ENCODE measurements at places on chromosomes 7 and 10.

- DNase-seq, result no peak
These were observed 107.1 kb upstream of the GSDME start for GRCh38 chr7:24864214-24864817.

DNA sequence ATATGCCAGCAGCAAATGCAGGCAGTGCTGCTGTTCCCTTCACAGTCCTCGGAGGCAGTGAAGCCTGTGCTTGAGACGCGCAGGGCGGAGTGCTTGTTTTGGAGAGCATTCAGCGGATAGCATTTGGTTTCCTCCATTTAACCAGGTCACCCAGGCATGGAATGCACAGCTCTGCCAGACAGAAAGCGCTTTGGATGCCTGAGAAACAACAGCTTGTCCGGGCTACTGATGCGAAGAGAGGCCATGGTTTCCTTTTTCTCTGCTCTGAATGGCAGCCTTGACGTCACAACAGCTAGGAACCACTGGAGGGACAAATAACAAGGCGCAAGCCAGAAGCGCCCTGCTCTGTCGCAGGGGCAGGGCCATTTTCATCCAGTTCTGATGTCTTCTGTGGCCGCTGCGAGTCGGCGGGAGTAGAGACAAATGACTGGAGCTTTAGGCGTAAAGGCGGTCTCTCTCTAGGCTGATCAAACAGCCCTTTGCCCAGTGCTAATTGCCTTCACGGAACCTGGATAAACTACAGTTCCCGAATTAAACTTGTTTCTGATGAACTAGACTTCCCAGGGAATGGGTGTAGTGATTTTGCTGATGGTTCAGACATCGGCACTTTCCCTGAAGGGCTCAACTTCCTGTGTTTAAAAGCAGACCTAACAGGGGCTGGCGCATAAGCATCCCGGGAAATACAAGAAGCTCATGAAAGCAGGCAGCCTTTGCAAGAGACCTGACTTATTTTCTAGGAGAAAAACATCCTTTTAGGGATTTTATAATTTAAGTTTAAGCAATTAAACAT, 187.6 kb upstream of the KLF14 start:
- no peak for DNase-seq

DNA sequence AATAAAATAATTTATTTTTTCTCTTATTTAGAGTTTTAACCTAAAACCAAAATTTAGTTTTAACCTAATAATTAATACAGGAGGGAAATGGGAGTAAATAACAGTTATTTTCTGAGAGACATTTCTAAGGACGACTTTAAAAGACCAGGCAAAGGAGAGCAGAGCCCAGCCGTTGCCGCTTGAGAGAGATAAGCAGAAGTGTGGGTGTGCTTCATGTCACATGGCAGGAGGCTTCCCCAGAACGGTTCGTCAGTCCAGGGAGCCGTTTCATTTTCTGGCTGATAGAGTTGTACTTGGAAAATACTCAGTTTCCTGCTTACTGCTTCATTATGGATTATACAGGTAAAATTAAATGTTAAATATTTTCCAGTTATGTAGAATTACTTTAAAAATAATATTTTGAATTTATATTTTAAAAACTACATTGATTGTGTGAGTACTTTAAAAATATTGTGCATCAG, 61.4 kb downstream of the ST7 start:
- no peak for DNase-seq

GRCh38 chr10:1197384-1197783, 141.2 kb downstream of the WDR37 start:
- no peak for DNase-seq

GRCh38 chr7:105940109-105940508, 23.0 kb upstream of the CDHR3 start:
- no peak for DNase-seq

GRCh38 chr10:31319602-31320549, 860 bp downstream of the ZEB1 start:
- no peak for DNase-seq

DNA sequence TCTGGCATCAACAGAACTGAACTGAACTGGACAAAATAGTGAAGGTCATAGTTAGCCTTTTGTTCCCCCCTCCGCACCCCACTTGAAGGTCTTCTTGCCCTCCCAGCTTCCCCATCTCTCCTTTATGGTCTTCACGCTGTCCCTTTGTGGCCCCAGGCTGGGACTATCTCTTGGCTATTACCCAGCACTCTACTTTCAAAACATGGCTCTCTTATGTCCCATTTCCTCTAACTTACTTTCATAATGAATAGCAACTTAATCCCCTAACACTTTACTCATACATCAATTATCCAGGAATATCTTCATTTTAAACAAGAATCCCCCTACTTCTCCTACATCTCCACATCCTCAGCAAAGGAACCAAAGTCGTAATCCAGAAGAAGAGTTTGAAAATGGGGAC, 135.3 kb upstream of the ITGB1 start:
- DNase-seq, result no peak

DNA sequence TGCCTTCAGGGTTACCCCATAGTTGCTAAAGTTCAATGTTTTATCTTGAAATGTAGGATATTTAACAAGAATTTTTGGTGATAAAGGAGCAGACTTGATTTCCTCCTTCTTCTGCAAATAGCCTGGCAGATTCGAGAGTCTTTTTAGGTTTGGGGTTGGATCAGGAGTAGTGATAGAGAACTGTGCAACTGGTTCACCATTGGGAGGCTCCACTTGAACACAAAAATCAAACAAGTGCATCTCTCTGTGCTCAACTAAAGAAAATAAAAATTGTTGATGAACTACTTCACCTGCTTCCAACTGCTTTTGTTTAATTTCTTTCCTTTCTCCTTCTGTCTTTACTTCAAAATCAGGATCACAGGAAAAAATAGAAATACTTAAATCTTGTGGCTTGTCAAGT, 58.5 kb downstream of the MACC1 start:
- no peak for DNase-seq

GRCh38 chr7:101877882-101878591, 60.6 kb downstream of the CUX1 start:
- DNase-seq, result no peak

GRCh38 chr10:112203328-112204076, 19.9 kb upstream of the GPAM start:
- no peak for DNase-seq

DNA sequence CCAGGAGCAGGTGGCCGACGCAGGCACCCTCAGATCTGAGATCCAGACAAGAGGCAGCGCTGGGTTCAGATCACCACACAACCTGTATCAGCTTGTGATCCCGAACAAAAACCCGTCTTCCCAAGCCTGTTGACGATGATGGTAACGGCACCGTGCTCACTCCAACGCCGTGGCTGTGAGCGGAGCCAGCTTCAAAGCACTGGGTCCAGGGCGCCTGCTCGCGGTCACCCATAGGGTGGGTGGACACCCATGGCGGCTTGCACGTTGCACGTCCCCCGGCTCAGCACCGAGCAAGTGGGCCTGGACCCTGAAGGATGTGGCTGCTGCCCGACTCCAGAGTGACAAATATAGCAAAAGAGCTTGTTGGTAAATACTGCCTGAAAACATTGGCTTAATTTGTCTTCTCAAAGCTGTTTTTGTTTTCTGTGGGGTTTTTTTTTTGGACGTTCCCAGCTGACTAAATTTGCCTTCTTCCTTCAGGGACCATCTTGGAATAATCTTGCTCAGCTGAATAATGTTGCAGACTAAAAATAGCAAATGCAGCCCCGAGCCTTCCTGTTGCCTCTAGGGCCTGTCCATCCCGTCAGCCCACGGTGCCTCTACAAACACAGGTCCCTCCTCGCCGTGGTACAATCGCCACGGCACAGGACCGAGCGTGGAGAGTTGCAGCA, 41.0 kb downstream of the FOXK1 start:
- DNase-seq, result no peak

- no peak for DNase-seq
These were observed 21.3 kb downstream of the CPXM2 start for GRCh38 chr10:123870260-123870659.

DNA sequence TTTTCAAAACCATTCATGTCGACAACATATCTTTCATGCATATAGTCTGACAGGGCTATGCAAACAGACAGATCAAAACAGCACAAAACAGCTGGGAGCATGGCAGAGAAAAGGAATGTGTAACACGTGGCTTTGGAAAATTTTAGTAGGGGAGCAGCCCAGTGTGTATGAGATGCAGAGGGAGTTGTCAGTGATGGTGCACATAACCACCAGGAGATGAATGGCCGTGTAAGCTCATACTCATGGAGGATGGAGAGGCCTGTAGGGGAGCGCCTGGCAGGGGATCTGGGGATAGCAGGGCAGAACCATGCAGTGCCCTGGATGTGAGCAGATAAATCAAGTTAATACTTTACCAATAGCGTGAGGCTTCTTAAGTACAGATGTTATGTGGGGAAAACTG, 45.7 kb downstream of the RHOBTB1 start:
- no peak for DNase-seq

- DNase-seq, result no peak
These were observed 53.7 kb downstream of the ADCY1 start for GRCh38 chr7:45627691-45628456.

DNA sequence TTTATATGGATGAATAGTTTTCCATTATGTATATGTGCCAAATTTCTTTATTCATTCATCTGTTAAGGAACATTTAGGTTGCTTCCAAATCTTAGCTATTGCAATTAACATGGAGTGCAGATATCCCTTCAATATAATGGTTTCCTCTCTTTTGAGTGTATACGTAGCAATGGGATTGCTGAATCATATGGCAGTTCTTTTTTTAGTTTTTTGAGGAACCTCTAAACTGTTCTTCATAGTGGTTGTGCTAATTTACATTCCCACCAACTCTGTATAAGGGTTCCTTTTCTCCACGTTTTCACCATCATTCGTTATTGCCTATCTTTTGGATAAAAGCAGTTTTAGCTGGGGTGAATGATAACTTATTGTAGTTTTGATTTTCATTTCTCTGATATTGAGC, 46.5 kb downstream of the FAS start:
- no peak for DNase-seq

DNA sequence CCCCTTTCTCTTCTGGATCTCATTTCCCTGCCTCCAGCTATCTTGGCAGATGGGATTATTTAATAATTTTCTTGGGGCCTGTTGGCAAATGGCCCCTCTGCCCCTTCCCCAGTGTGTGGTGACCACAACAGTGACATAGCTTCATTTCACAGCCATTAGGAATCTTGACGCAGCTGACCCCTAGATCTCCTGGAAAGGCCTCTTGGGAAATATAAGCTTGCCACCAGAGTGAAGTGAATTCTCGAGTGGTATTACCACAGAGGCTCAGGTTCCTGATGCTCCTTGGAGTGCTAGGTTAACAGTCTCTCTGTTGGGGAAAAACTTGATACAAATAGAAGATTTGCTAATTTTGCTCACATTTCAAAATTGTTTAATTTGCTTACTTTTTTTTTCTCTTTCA, 57.8 kb downstream of the AUTS2 start:
- no peak for DNase-seq

DNA sequence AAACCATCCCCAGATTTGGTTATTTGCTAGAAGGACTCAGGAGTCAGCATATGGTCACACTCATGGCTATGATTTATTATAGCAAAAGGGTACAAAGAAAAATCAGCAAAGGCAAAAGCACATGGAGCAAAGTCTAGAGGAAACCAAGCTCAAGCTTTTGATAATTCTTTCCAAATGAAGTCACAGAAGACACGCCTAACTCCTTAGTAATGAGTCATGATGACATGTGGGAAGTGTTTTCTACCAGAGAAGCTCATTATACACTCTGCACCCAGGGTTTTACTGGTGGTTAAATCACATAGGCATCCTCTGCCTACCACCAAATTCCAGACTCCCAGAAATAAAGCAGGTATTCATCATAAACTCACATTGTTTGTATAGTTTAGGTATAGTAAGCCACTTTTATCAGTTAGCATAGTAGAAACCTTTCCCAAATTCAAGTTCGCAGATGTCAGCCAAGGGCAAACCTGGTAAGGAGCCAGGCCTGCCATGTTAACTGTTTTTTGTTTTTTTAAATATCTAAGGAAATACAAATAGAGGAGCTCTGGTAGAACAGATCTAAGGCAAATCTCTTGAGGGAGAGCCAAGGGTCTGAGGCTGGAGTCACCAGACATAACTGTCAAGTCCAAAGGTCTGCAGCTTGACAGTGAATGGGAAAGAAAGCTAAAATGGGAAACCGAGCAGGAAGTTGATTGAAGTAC, 15.4 kb upstream of the HIBADH start:
- no peak for DNase-seq

- no peak for DNase-seq
These were observed 768.6 kb downstream of the CNTNAP2 start for GRCh38 chr7:146885231-146885630.

- no peak for DNase-seq
These were observed 425.8 kb upstream of the NRP1 start for GRCh38 chr10:33760056-33760943.

DNA sequence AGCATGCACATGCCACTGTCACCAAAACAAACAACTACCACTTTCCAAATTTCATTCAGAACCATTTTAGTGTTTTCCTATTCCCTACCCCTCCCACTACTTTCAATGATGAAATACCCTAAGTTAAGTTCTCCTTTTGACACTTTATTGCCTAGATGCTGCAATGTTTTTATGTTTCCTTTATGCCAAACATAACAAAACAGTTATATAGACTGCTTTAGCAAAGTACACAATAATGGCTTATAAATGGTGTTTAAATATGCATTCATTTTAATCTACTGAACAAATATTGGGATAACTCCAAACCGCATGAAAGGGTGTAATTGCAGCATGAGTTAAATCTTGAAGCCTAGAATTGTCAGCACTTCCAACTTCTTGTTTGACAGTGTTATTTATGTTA, 69.2 kb downstream of the PHYHIPL start:
- DNase-seq, result no peak

- no peak for DNase-seq
These were observed 174.7 kb upstream of the TCF7L2 start for GRCh38 chr10:112775381-112775780.

GRCh38 chr10:98039690-98040381, 9.4 kb upstream of the CRTAC1 start:
- no peak for DNase-seq

GRCh38 chr10:1177936-1178335, 121.8 kb downstream of the WDR37 start:
- DNase-seq, result no peak

GRCh38 chr10:75397496-75398199, 3.9 kb downstream of the ZNF503 start:
- no peak for DNase-seq

- DNase-seq, result no peak
These were observed 38.0 kb downstream of the FAM149B1 start for GRCh38 chr10:73205890-73206289.

DNA sequence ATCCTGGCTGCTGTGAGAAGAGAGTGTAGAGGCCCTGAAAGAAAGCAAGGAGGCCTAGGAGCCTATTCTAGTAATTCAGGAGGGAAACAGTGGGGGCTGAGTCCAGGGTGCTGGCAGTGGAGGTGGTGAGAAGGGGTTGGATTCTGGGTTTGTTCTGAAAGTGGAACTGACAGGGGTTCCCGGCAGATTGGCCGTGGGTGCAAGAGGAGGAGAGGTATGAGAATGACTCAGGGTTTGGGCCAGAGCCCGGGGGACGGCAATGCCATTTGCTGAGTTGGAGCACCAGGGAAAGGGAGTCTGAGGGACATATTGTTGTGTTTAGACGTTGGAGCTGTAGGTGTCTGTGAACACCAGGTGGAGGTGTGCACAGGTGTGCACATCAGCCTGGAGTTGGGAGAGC, 38.5 kb downstream of the NPTX2 start:
- no peak for DNase-seq

GRCh38 chr7:115267503-115267902, 345.6 kb downstream of the MDFIC start:
- no peak for DNase-seq

GRCh38 chr7:23687011-23687410, 7.0 kb downstream of the FAM221A start:
- no peak for DNase-seq

GRCh38 chr7:29859104-29859503, 52.8 kb downstream of the WIPF3 start:
- DNase-seq, result no peak

GRCh38 chr7:104328970-104329825, 795 bp downstream of the LHFPL3 start:
- no peak for DNase-seq

All from activated CD4-positive, CD25-positive, alpha-beta regulatory T cell treated with anti-CD3 and anti-CD28 coated beads, Interleukin-2, amount 50 U/mL, for 16 hours (primary cell).